Cardiac muscle cell (in vitro differentiated cells and primary cell): ENCODE measurements at places on chromosomes 2 and 18. TPM values are rescaled to one million over a fixed set of nuclear protein-coding genes. Genes with fewer than 3 reads are reported as not detected.

- no peak for DNase-seq
Measured at GRCh38 chr2:73257425-73258125, 23.5 kb downstream of the CCT7 start.

CD8B gene
- total RNA-seq, result not detected in 2 replicates

SAG gene
- total RNA-seq, result not detected in 2 replicates

- no peak for DNase-seq
Measured at GRCh38 chr2:216293883-216294282, 78.4 kb downstream of the MARCHF4 start.

- no peak for DNase-seq
Measured at GRCh38 chr2:37090019-37090477, 5.7 kb downstream of the GPATCH11 start.

GRCh38 chr2:64283006-64283570 is 138.9 kb upstream of the PELI1 start:
- DNase-seq, result no peak

GRCh38 chr18:1499265-1499664 is 594.6 kb downstream of the ADCYAP1 start:
- peak; percentile 30 for DNase-seq

RGPD3 gene
- total RNA-seq, result 0.25 and 0.45 TPM in 2 replicates

LIPG gene
- total RNA-seq, result 1.5 and 3.3 TPM in 2 replicates

GRCh38 chr2:238370094-238370822 is 49.9 kb downstream of the TRAF3IP1 start:
- DNase-seq, result no peak

GRCh38 chr18:61953161-61953560 is 60.4 kb upstream of the RNF152 start:
- no peak for DNase-seq

LAMA1 gene
- 14.1 and 36.8 TPM in 2 replicates for total RNA-seq

GRCh38 chr2:200451511-200451910 is 58.4 kb downstream of the KCTD18 start:
- DNase-seq, result no peak

RNPEPL1 gene
- 43.5 and 49.0 TPM in 2 replicates for total RNA-seq

DNA sequence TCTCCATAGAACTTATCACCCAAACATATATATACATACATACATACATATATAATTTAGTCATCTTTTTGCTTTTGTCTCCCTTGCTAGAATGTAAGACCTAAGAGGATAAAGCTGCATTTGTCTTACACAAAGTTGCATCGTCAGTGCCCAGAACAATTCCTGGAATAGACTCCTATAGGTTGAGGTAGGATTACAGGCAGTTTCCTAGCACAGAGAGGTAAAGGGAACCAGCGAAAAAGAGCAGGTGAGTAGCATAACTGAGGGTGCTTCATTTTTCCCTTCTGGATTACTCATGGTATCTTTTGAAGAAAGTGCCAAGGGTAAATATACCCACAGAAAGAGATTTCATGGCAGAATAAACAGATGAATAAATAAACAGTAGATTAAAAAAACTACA is 68.1 kb upstream of the AMMECR1L start:
- DNase-seq, result peak; percentile 13

- DNase-seq, result no peak
Measured at GRCh38 chr2:105405291-105405690, 6.4 kb upstream of the FHL2 start.

- no peak for DNase-seq
Measured at GRCh38 chr2:8376603-8377410, 305.0 kb upstream of the ID2 start.

GRCh38 chr2:72830273-72830672 is 4.4 kb upstream of the EXOC6B start:
- DNase-seq, result no peak

ANKRD30BL gene
- 0.14 and 0.71 TPM in 2 replicates for total RNA-seq
